ENCODE measurements at places on chromosomes 16 and 17.

GRCh38 chr17:73390221-73390620 is 78.4 kb upstream of the CDC42EP4 start:
- DNase-seq = no peak

- no peak for DNase-seq
These were observed 280.6 kb upstream of the SALL1 start for GRCh38 chr16:51431517-51432241.

GRCh38 chr16:78134944-78135619 is 35.6 kb downstream of the WWOX start:
- DNase-seq = no peak

DNA sequence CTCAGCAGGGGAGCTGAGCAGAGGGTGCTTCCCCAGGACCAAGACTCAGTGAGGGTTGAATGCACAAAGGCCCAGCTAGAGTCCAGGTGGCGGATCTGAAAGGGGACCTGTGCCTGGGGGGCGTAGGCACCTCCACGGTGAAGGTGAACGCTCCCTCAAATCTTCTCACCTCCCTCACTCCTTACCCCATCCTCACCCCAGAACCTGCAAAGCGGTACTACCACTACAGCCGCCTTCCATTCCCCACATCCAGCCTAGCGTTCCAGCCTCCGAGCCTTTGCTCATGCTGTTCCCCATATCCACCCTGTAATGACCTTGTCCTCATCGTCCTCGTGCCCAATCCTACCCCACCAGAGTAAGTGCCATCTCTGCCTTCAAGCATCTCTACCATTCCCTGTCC is 30.6 kb downstream of the TRPV3 start:
- DNase-seq = no peak

- no peak for DNase-seq
These were observed 39.3 kb downstream of the SALL1 start for GRCh38 chr16:51111759-51112158.

DNA sequence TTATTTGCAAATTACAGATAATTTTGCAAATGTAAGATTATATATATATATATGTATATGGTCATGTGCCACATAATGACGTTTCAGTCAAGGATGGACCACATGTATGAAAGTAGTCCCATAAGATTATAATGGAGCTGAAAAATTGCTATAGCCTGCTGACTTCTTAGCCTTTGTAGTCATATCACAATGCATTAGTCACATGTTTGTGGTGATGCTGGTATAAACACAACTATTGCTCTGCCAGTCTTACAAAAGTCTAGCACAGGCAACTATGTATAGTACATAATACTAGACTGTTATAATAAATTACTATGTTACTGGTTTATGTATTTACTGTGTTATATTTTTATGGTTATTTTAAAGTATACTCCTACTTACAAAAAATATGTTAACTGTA is 444.3 kb downstream of the KCNJ2 start:
- no peak for DNase-seq

- DNase-seq = no peak
These were observed 23.1 kb downstream of the STAT3 start for GRCh38 chr17:42365136-42365535.

- no peak for DNase-seq
These were observed 27.2 kb downstream of the NAGPA start for GRCh38 chr16:5006348-5007193.

DNA sequence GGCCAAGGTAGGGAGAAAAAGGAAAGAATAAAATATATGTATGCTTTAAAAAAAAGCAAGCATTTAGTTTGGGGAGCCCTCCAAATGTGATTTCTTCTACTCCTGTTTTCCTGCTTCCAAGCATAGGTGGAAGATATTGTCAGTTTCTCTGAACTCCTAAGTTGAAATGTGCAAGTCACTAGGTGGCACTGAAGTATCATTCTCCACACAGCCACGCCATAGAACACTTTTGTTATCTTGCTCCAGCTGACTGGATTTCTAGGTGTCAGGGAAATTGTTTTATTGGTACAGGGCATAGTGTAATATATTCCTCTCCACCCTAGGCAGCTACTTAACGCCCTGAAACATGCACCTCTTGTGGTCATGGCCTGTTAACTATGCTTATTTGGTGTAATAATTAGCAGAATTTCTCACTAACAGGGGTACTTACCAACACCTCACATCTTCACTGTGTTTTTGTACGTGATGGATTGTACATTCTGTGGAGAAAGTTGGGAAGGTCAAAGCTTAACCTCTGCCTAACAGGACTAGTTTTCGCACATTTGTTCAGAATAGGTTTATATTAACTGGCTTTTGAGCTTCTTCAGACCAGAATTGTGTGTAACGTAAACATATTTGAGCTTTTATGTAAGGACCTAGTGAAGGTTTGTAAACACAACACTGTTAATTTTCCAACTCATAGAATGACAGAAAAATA is 69.3 kb downstream of the FTO start:
- no peak for DNase-seq

DNA sequence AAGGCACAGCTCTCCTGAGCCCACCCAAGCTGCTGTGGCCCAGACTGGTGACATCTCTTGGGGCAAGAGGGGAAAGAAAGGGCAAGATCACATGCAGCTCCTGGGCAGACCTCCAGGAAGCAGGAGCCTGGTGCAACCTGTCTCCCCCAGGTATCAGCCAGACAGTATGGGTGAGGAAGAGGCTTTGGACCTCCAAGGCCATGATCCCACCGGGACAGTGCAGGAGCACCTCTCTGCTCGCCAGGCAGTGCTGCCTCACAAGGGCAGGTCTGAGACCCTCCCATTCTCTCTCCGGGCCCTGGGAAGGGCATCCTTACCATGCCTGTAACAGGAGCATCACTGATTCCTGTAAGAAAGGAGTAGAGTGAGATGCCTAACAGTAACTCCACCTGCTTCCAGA is 25.6 kb upstream of the COG7 start:
- DNase-seq = no peak

DNA sequence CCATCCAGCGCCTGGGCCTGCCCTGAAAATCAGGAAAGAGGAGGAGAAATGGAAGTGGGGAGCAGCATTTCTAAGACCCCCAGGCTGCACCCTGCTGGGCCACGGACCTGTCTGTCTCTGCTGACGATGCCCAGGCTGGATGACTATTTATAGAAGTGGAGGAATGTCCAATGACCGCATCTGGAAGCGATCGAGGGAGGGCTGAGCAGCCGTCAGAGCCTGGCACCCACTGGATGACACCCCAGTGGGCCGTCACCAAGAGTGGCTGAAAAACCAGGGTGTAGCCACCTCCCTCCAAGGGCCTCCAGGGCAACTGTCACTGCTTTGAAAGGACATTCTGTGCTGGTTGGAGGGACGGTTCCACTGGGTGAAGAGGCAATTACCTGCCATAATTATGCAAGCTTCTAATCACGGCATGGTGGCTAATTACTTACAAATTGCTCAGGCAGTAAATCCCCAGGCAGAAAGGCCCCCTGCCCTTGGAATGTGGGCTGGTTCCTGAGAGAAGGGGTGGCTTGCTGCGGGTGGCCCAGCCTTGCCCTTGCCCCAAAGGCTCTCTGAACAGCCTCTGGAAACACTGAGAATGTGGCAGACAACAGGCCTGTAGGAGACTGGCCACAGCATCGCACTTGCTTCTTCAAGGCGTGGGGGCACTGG is 332.1 kb downstream of the C16orf95 start:
- no peak for DNase-seq

GRCh38 chr17:19248151-19248927 is 11.2 kb downstream of the EPN2 start:
- DNase-seq = no peak

GRCh38 chr16:54482892-54483574 is 196.4 kb upstream of the IRX3 start:
- DNase-seq = no peak

- DNase-seq = no peak
These were observed 9.4 kb downstream of the OR4D2 start for GRCh38 chr17:58176200-58176599.

DNA sequence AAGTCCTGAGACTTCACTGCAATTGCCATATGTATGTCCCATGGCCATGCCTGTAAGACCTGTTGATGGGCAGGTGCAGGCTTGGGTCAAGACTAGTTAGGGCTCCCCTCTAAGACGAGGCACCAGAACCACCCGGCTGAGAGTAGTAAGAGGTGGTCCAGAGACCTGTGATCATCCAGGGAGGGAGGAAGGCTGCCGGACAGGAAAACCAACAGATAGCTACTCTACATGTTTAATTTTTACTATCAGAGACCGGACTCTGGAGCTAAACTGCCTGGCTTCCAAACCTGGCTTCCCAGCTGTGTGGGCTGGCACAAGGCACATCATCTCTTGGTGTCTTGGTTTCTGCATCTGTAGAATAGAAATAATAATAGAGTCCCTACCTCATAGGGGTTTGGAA is 73.0 kb downstream of the ERCC4 start:
- DNase-seq = no peak

GRCh38 chr17:77880711-77881450 is 77.6 kb upstream of the TNRC6C start:
- no peak for DNase-seq

- DNase-seq = no peak
These were observed 811 bp upstream of the MAP2K3 start for GRCh38 chr17:21283482-21284318.

- DNase-seq = no peak
These were observed 14.5 kb upstream of the CDH13 start for GRCh38 chr16:82612263-82612662.

GRCh38 chr17:71764505-71764904 is 356.3 kb upstream of the SOX9 start:
- DNase-seq = no peak

DNA sequence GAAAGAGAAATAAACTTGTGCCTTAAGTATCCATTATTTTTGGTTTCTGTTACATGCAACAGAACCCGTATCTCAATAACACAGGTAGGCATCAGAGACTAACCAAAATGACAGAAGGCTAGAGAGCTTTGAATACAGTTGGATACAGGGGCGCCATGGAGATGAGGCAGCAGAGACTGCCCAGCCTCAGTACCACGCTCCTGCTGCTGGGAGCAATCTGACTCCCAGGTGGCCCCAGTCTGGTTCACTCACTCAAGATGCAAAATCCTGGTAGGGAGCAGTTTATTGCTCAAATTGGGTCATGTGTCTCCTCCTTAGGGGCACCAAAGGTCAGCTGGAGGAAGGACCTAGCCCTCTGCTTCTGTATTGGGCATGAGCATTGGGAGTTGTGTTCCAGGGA is 218.9 kb downstream of the USP22 start:
- no peak for DNase-seq

DNA sequence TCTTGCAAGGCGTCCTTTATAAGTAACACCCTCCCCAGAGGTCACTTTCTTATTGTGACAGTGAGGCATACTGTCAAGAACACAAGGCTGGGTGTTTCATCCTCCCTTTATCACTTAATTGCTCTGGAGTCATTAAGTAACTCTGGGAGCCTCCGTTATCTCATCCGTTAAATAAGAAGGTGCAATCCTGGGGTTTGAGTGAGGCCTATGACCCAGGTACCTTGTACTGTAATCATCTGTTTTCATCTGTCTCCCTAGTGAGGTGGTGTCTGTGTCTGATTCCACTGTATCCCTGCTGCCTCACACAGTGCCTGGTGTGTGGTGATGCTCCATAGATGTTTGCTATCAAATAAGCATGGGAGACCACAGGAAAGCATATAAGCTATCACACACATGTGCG is 17.7 kb downstream of the TNS4 start:
- DNase-seq = no peak

GRCh38 chr16:25493136-25493811 is 198.5 kb upstream of the HS3ST4 start:
- no peak for DNase-seq

All from esophagus squamous epithelium (tissue), 5 donors.